Dermis blood vessel endothelial cell (primary cell): ENCODE measurements at places on chromosomes 2 and 18. TPM values are rescaled to one million over a fixed set of nuclear protein-coding genes. Genes with fewer than 3 reads are reported as not detected.

GRCh38 chr18:27599202-27599829, 414.2 kb upstream of the CHST9 start:
- DNase-seq, result peak; percentile 68

GRCh38 chr2:31381601-31382000, 32.9 kb downstream of the XDH start:
- DNase-seq, result no peak

GRCh38 chr18:55672574-55673361, 84.8 kb upstream of the TCF4 start:
- no peak for DNase-seq

DNA sequence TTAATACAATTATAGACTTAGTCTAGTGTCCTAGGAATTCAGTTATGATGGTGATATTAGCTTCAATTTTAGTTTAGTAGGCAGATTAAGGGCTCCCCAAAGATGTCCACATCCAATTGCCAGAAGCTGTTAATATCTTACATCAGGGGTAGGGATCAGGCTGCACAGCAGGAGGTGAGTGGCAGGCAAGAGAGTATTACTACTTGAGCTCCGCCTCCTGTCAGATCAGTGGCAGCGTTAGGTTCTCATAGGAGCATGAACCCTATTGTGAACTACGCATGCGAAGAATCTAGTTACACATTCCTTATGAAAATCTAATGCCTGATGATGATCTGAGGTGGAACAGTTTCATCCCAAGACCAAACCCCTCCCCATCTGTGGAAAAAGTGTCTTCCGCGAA, 54.9 kb downstream of the NYAP2 start:
- no peak for DNase-seq

Gene PIAS2
- total RNA-seq, result 14.2 and 15.5 TPM in 2 replicates

Gene NR4A2
- 0.14 and 0.17 TPM in 2 replicates for total RNA-seq

DNA sequence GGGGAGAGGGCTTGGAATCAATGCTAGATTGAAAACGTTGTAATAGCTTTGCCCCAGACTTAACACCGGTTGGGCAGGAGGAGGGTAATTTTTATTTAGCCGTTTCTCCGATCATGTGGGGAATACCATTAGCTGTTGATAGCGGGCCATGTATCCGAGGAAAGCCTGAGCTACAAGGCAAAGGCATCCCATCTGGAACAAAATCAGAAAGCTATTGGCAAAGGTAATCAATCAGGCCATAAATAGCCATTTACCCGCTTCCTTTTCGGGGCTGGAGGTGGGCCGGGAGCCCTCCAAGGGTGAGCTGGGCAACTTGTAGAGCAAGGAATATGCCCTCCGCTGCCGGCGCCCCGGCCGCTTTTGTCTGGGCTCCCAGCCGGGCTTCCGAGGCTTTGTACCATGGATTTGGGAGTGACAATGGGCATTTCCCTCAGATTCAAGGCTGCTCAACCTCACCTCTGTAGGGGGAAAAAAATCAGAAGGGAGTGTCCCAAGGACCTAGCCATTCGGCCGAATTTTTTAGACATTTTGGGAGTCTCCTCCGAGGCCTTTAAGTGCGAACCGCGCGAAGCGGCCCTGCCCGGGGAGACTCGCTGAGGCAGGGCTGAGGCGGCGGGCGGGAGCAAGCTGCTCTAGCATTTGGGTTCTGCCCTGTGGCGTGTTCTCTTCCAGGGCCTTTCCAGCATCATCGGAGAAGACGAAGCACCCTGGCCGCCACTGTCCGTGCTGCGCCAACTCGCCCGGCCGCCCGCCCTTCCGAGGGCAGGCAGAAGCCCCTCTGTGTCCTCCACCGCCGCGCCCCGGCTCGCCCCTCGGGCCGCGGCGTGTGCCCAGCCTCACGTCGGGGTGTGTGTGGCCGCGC, 1.1 kb upstream of the HOXD9 start:
- peak; percentile 61 for DNase-seq

Gene ALLC
- total RNA-seq, result not detected in 2 replicates

DNA sequence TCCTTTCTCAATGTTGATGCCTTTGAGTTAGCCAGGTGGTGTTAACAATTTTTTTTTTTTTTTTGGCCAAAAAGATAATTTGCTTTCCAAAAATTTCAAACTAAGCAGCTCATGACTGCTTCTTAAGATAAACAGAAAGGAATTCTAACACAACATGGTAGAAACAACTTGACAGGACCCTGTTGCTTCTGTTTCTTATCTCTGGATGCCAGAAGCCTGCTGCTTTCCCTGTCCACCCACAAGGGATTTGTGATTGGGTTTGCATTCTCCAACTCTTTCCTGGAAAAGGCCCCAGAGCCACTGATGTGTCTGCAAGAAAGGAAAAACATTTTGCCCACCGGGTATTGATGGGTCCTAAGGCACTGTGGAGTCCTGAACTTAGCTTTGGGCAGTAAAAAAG, 217.2 kb upstream of the PKDCC start:
- no peak for DNase-seq

GRCh38 chr2:221458578-221458977, 113.5 kb downstream of the EPHA4 start:
- DNase-seq, result no peak

DNA sequence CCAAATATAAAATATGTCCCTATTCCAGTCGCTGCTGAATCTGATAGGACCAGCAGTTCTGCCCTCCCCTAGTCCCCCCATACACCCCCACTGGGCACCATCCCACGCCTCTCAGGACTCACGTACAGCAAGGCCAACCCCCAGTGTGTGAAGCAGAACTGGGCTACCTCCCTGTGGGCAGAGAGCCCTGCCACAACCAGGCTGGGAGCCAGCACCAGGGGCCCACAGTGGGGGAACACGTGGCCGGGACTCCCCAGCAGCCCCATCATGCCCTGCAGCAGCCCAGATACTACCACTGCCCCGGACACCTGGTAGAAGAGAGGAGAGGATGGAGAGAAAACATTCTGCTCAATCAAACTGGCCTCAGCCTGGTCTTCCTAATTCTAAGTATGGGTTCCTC, 1.3 kb downstream of the SLC23A3 start:
- DNase-seq, result no peak

DNA sequence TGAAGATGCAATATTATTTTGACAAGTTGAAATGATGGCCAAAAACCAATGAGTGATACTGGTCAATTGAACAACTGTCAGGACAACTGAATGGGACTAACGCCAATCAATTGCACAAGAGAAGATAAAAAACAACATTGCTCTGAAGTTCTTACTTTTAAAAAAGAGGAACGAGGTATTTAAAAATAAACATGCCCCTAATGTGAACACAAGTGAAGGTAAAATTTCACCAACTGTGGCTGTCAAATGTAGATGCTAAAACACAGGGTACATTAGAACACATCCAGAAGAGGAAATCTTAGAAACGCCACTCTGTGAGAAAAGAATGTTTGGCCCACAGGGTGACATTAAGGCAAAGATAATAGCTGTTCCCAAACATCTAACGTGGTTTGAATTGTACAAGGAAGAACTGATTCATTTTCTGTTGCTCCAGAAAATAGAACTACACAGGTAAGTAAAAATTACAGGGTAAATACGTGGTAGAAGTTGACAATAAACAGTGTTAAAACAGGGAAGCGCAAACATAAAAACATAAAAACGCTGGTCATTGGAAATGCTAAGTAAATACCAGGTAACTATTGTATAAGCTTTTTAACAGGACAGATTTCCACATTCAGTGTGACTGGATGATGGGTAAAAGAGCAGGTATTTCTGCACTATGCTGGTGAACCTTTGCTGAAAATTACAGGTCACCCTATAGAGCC, 20.3 kb downstream of the LONRF2 start:
- no peak for DNase-seq

GRCh38 chr2:42404676-42405075, 43.7 kb upstream of the COX7A2L start:
- DNase-seq, result no peak

Gene CHST10
- total RNA-seq, result 12.2 and 12.6 TPM in 2 replicates

DNA sequence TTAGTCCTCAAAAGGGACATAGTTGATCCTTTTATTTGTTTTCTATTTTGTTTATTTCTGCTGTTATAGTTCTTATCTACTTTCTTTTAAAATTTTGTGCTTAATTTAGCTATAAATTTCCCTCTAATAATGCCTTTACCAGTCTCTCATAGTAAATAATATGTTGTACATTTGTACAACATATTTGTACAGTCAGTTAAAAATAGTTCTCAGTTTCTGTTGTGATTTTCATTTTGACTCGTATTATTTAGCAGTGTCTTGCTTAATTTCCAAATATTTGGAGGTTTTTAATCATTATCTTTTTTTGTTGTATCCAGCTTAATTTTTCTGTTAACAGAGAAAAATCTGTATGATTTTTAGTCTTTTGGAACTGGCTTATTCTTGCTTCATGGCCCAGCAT, 443.6 kb upstream of the TRIB2 start:
- DNase-seq, result no peak

DNA sequence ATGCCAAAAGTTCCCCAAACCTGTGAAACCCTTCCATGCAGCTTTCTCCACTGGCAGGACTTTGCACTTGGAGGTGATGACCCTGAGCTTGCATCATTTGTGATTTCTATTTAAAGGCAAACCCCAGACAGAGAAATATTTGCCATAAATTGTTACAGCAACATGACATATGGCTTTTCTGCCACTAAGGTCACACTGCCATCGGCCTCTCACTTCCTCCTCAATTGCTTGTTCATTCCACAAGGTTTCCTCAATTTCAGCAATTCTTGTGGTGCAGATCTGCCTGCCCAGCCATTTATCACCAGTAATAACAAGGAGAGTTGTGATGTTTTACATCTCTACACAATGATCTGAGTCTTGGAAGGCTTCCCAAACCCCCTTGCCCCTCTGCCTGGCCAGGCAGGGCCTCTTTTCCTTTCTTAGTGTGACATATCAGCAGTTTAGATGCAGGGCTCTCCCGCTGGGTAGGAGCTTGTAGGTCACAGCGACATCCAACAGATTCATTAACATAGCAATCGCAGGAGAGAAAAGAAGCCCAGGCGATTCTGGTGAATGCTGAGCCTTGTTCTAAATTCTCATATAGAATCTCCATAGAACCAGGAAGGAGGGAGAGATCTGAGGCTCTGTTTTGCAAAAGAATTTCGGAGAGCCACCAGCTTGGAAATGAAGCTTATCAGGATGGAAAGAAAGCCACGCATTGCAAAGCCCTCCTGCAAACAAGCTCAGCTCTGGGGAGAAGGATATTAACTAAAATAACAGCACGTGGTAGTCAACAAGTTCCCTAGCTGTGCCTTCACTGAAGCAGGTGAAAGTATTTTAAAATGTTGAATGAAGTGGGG, 46.7 kb upstream of the ITGA6 start:
- DNase-seq, result no peak

GRCh38 chr2:119711352-119711751, 32.4 kb downstream of the TMEM177 start:
- no peak for DNase-seq

DNA sequence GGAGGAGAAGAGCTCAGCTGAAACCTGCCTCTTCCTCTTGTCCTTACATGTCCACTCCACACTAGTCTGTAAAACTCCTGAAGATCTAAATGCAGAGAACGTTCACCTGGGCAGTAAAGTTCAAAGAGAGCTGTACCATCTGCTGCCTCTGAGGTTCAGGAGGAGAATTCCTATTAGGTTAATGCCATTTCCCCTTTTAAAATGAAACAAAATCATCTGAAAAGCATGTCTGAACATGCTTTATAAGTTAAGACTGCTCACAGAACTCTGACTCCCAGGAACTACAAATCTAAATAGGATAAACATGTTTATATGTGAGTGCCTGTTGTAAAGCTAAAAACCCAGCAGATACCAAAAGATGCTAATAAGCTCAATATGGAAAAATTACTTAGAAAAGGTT, 164.4 kb downstream of the AFF3 start:
- DNase-seq, result no peak
